ENCODE measurements at places on chromosomes 6 and 20.

- no peak overlapping the region for H3K27ac ChIP-seq
- H3K27me3 ChIP-seq: no peaks in the 10 kb centered on the region
- H3K4me1 ChIP-seq: peaks cover 3% of the 10 kb centered on the region
- H3K4me3 ChIP-seq: no peak overlapping the region
- no peak for DNase-seq
- no peaks in the 10 kb centered on the region for H3K36me3 ChIP-seq
Measured at GRCh38 chr6:14722704-14723103, 523.2 kb upstream of the JARID2 start.

GRCh38 chr20:57882451-57883161 lies 172.8 kb upstream of the PMEPA1 start:
- H3K4me1 ChIP-seq: no peaks in the 10 kb centered on the region
- H3K27ac ChIP-seq: no peak overlapping the region
- H3K36me3 ChIP-seq: no peaks in the 10 kb centered on the region
- peaks cover 19% of the 10 kb centered on the region for H3K27me3 ChIP-seq

DNA sequence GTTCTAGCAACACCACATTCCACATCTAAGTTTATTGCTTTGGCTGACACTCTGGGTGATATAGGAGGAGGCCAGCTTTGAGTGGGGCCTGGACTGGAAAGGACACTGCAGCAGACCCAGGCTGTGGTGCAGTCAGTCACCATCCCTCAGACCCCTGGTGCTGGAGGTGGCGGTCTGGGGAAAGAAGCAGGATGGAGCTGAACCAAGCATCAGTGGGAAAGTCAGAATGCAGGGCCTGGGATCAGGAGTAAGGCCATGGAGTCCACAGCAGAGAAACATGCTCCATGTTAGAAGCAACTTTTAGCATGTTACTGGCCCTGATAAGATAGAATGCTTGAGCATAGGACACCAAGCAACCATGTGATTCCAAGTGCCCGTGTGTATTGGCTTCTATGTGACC lies 5.9 kb downstream of the HLA-A start:
- no peak overlapping the region for H3K4me3 ChIP-seq
- peaks cover 6% of the 10 kb centered on the region for H3K4me1 ChIP-seq
- no peaks in the 10 kb centered on the region for H3K27me3 ChIP-seq
- no peak for DNase-seq

DNA sequence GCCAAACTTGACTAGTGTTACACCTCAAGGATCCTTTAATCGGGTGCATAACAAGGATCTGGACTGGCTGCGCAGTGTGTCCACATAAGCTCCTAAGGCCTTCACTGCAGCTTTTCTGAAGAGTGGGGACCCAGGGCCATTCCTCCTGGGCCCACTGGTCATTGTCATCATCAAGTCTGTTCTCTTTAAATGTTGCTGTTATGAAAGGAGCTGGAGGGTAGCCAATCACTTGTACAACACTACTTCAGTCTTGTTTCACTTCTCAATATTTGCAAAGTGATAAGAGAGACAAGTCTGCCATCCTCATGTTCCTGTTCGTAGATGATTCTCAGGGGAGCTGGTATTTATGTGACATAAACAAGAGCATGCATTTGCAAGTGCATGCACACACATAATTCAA lies 149.8 kb downstream of the SYNDIG1 start:
- H3K4me1 ChIP-seq: no peaks in the 10 kb centered on the region
- no peaks in the 10 kb centered on the region for H3K27me3 ChIP-seq
- DNase-seq: no peak
- H3K36me3 ChIP-seq: no peaks in the 10 kb centered on the region
- H3K27ac ChIP-seq: no peak overlapping the region

- H3K4me1 ChIP-seq: peaks cover 61% of the 10 kb centered on the region
- peaks cover 39% of the 10 kb centered on the region for H3K36me3 ChIP-seq
- H3K27ac ChIP-seq: peak overlapping the region; percentile 74
- peak overlapping the region; percentile 81 for H3K4me3 ChIP-seq
- DNase-seq: peak; percentile 67
Measured at GRCh38 chr6:43770372-43771209, 580 bp downstream of the VEGFA start.

- H3K27me3 ChIP-seq: no peaks in the 10 kb centered on the region
- H3K4me1 ChIP-seq: no peaks in the 10 kb centered on the region
- H3K27ac ChIP-seq: no peak overlapping the region
- H3K4me3 ChIP-seq: no peak overlapping the region
Measured at GRCh38 chr20:37894454-37894853, 8.5 kb upstream of the VSTM2L start.

DNA sequence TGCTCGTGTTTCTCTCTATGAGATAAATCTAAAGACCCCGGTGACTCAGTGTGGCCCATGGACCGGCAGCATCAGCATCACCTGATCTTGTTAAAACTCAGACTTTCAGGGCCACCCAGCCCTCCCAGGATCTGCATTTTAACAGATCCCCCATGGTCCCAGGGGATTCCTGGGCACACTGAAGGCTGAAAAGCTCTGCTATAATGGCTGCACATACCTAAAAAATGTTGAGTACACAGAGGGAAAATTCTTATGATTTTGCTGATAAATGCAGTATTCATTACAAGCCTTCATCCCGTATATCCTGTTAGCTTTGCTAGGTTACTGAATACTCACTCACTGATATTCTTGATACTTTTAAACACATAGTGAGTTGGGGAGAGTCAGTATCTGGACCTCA lies 200.5 kb downstream of the MYLK4 start:
- no peak for DNase-seq
- no peaks in the 10 kb centered on the region for H3K4me1 ChIP-seq
- no peaks in the 10 kb centered on the region for H3K36me3 ChIP-seq
- no peak overlapping the region for H3K27ac ChIP-seq
- H3K27me3 ChIP-seq: peaks cover 4% of the 10 kb centered on the region
- no peak overlapping the region for H3K4me3 ChIP-seq

DNA sequence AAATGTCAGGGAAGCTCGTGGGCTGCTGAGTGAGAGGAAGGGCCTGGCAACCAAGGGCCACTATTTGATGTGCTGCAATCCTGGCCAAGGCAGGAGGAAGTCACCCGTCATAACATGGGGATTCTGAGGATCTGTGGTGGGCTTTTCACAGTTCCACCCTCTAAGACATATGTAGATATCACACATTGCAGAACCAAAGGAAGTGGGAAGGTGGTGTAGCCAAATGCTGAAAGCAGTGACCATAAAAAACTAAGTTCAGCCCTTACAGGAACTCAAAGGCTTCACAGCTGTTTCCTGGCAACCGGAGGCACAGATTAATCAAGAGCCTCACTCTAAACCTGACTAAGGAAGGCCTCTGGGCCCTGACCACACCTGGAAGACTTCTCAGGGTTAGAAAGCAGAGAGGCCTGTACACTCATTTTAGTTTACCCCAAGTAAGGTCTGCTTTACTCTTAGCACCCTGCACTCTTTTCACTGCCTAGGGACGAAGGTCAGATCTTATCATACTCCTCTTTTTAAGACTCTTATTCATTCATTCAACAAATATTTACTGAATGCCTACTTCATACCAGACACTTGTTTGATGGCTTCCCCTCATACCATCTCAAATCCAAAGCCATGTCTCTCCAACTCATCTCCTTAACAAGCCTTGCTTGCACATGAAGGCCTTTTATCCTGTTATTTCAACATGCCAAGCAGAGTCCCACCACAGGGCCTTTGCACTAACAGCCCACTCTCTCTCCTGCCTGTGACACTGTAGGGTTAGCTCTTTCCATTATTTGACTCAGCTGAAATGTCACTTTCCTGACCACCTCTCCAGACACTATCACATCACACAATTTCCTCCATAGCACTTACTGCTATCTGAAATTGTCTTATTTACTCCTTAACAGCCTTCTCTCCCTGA lies 2.6 kb downstream of the UBE2V1 start:
- peaks cover 19% of the 10 kb centered on the region for H3K36me3 ChIP-seq
- peak; percentile 47 for DNase-seq
- peak overlapping the region; percentile 37 for H3K27ac ChIP-seq
- no peaks in the 10 kb centered on the region for H3K27me3 ChIP-seq
- no peak overlapping the region for H3K4me3 ChIP-seq

DNA sequence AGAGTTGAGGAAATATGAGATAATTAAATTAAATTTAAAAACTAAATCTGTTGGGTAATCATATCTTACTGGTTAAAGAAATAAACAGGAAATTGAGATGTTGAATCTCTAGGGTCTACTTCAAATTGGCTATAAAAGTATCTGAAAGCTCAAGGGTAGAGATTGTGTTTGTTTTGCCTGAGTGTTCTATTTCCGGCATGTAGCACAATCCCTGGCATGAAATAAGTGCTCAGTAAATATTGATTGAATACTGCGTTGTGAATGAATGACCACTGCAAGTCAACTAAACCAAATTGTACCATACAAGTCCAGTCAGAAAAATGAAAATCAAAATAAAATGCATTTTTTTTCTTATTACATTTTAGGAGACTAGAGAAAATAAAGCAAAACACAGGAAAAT lies 709.8 kb downstream of the EPM2A start:
- H3K27me3 ChIP-seq: peaks cover 14% of the 10 kb centered on the region
- H3K36me3 ChIP-seq: no peaks in the 10 kb centered on the region
- no peak for DNase-seq
- H3K4me1 ChIP-seq: 0 out of 2 replicates have a peak, but pooled peaks cover 3% of the 10 kb centered on the region

DNA sequence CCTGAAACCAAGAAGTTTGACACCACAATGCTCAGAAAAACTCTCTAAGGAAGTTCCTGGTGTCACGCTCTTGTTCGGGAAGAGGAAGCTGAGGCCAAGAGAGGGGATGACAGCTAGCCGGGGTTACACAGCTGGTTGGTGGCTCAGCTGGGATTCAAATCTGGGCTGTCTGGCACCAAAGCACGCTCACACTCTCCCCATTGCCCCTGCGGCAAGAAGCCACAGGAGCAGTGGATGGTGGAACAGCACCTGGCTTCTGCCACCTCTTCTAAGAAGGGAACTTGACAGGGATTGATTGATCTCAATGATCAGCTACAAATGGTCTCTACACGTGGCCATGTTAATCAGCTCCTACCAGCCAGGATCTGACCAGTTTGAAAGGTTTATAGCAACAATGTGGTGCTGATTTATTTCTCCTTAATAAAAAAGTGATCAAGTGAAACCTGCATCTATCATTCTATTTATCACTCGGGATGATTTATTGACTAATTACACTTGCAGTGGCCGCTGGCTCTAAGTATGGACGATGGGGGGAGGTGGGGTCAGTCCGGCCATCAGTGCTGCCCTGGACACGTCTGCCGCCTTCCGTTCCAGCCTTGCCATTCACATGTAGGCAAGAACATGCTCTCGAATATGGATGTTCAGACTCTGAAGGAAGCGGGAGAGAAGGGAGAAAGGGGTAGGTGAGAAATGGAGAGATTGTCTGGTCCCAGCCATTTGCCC lies 71.9 kb upstream of the TOP1 start:
- H3K27me3 ChIP-seq: no peaks in the 10 kb centered on the region
- no peak overlapping the region for H3K27ac ChIP-seq
- H3K36me3 ChIP-seq: no peaks in the 10 kb centered on the region
- peak; percentile 64 for DNase-seq
- peaks cover 8% of the 10 kb centered on the region for H3K4me1 ChIP-seq

DNA sequence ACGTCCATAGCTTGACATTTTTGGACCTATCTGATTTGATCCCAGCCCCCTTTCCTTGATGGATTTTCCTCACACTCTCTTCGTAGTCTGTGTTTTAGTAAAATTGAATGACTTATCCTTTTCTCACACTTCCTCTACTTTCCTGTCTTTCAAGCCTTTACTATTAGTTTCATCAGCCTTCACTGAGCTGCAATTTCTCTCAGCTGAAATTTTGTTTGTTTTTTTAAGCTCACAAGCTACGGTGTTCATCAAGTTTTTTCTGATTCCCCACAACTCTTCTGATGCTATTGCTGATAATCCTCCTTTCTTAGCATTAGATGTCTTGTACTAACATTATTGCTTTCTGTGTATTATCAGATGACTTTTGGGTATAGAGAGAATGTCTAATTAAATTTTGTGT lies 263.7 kb downstream of the TBX18 start:
- no peaks in the 10 kb centered on the region for H3K4me1 ChIP-seq
- DNase-seq: no peak
- H3K27me3 ChIP-seq: no peaks in the 10 kb centered on the region

DNA sequence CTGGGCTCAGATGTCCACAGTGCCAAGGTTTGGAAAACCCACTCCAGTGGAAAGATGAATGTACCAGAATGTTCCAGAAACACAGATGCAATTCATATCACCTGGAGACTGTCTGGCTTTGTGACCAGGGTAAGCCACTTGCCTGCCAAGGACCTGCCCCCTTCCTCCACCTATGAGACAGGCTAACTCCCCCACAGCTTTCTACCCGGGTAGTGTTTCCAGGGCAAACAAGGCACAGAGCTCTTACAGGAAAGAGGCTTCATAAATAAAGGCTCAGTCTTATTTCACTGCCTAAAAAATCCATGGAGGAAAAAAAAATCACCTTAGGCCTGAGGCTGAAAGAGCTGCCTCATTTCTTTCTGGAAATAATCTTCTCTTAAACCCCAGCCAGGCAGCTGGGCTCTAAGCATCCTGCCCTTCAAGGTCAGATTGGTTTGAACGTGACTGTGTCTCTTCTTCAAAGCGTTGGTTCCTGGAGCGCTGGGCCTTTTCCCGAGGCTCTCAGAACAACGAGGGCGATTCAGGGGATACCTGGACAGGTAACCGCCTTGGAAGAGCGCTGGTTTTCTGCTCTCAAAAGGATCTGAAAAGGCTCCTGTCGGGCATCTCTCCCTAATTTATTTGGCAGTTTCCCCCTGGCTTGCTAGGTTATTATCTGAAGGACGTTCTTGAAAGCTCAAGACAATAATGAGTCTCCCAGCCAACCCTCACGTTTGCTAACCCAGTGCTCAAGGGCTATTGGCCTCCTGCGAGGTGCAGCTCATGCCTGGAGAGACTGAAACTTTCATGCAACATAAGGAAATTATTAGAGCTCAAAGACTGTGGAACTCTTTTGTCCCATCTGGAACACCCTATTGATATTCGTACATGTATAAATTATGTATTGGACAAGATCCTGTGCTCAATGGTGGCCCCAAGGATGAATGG lies 199.2 kb upstream of the PMEPA1 start:
- DNase-seq: no peak
- no peaks in the 10 kb centered on the region for H3K4me1 ChIP-seq
- H3K27ac ChIP-seq: no peak overlapping the region
- H3K27me3 ChIP-seq: peaks cover 12% of the 10 kb centered on the region
- H3K4me3 ChIP-seq: no peak overlapping the region

DNA sequence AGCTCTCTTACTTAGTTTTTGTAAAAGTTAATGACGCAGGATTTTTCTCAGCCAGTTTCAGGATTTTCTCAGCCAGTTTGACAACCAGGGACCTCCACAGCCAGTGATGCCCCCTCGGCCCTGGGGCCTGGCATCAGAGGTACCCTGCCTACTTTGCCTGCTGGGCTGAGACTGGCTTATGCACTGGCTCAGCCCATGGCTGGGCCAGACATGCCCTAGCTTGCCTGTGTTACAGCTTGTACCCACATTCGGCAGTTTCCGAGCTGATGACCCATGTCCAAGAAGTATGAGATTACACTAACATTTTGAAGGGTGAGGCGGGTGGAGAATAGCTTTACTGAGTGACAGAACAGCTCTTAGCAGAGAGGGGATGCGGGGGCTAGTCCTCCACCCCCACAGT lies 406.1 kb upstream of the HSF2 start:
- H3K36me3 ChIP-seq: no peaks in the 10 kb centered on the region
- peaks cover 4% of the 10 kb centered on the region for H3K4me1 ChIP-seq
- H3K4me3 ChIP-seq: no peak overlapping the region
- DNase-seq: no peak

- no peaks in the 10 kb centered on the region for H3K36me3 ChIP-seq
- DNase-seq: no peak
- H3K4me3 ChIP-seq: no peak overlapping the region
- peaks cover 7% of the 10 kb centered on the region for H3K4me1 ChIP-seq
Measured at GRCh38 chr6:109059571-109060021, 35.0 kb downstream of the SESN1 start.

Measured in DND-41 (cell line).